BE2C (cell line): ENCODE measurements at places on chromosomes 13 and 19.
A peak's percentile ranks its signal among the peaks of the same experiment; 100 is the strongest.

DNA sequence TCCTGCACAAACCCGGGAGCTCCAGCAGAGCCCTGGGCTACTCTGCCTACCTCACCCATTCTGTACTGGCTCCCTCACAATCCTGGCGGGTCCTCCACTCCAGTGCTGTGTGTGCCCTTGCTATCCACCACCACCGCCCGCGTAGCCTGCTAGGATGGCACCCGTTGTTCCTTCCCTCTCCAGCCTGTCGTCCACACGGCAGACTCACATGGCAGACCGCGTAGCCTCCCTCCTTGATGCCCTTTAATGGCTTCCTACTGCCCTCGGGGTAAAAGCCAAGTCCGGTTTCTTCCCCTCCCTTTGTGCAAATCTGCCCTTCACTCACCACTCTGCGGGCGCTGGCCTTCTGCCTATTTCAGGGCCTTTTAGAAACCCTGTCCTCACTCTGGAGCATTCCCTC, 106.6 kb downstream of the RAB20 start:
- no peak for DNase-seq

DNA sequence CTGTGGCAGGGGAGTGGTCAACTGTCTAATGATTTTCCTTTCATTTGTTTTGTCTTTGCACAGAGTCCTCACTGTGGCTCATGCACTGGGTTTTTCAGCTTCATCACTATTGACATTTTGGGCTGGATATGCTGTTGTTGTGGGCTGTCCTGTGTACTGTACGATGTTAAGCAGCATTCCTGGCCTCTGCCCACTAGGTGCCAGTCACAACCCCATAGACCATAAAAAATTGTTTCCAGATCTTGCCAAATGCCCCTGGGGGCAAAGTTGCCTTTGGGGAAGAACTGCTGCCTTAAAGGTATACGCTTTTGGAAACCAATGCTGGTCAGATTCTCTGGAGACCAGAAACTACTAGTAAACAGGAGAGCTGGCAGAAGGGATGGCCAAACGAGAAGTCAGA, 310.4 kb downstream of the SPRY2 start:
- peak; percentile 65 for DNase-seq

DNA sequence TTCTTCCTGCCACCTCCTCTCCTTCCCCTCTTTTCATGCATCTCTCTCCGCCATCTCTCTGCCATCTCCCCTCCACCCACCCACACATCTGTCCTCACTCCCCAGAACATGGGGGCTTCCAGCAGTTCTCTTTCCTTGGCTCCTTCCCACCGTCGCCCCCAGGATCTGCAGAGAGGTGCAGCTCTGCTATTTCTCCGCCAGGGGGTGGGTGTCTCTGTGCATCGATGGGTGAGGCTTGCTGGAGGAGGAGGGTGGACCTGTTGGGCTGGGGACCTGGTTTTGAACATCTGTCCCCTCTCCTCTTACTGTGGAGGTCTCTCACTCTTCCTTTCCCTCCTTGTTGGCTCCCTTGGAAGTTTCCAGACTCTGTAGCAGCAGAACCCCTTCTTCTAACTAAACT, 51.7 kb downstream of the MYH14 start:
- no peak for DNase-seq

DNA sequence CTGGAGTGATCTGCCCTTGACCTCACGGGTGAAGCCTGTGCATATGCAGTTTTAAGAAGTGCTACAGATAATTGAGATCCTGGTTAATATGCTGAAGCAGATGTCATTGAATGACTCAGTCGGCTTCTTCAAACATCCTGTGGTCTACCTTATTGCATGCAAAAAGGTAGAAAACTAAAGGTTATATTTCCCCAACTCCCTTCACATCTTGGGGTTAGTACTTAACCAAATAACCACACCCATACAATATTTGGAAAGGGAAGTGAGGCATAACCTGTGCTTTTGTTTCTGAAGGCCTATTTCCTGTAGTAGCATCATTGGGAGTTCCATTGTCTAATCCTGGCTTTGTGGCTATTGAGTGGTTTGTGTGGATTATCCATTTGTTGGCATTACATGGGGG, 58.3 kb downstream of the RAP2A start:
- no peak for DNase-seq

GRCh38 chr13:58406545-58406944, 775.0 kb downstream of the PCDH17 start:
- no peak for DNase-seq

- no peak for DNase-seq
These were observed 2.9 kb downstream of the CYP2S1 start for GRCh38 chr19:41195675-41196497.

- DNase-seq: no peak
These were observed 12.7 kb downstream of the SGTA start for GRCh38 chr19:2770055-2771013.

DNA sequence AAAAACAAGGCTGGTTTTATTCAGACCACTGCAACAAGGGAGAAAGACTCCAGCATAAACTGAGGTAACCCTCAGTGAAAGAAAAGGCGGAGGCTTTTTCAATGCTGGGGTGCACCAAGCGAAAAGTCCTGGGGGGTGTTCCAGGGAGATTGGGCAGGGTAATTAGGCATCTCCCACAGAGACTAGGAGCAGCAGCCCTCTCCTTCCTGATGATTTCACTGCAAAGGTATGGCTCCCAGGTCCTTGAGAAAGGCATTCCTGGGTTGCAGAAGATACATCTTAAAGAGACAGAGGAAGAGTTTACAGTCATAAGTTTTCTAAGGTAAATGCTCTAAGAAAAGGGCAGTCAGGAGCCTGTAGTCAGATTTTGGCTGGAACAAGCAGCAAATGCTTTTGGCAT, 412.0 kb downstream of the FOXO1 start:
- no peak for DNase-seq

- peak; percentile 84 for DNase-seq
These were observed 20.0 kb downstream of the XRCC1 start for GRCh38 chr19:43555185-43555770.

DNA sequence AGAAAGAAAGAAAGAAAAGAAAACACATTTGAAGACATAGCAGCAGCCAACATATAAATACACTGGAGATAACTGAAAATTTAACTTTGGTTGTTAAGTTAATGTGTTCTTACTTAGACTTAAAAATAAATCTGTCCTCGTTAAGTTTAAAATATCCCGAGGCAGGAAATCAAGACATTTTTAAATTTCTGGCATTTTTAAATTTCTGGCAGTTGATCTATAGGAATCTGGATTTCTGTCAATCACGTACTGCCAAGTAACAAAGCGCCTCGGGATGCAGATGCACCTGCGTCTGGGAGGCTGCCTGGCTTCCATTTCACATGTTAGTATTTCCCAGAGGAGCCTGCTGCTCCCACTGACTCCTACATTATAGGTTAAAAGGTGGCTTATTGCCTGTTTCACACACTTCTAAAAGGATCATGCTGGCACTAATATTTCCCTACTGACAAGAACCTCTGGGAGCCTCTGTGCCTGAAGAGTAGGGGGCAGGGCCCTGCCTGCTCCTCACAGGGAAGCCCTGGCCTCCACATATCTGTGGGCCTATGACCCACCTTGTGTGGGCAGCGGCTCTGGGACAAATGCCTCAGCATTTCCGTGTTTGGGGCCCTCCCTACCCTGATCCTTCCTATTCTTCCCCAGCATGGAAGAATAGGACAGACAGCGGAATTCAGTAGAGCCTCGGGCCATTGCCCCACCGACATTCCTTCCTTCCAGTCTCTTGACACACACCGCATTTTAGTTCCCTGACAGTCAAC, 62.8 kb upstream of the ATP12A start:
- DNase-seq: no peak

DNA sequence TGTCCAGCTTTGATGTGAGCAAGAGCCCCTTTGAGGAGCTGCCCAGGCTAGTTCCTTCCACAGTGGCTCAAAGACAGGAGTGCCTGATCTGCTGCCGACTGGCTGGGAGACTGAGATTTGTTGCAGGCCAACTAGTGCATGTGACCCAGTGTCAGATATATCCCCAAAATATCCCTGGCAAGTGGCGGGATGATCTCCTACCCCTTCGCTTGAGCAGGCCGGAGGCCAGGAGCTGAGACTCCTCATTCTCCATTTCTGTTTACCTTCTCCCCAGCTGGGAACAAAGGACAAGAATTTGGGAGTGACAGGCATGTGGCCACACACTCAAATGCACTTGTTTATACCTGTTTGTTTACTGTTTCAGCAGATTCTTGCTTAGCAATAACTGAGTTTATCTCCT, 37.1 kb upstream of the XPO4 start:
- no peak for DNase-seq

DNA sequence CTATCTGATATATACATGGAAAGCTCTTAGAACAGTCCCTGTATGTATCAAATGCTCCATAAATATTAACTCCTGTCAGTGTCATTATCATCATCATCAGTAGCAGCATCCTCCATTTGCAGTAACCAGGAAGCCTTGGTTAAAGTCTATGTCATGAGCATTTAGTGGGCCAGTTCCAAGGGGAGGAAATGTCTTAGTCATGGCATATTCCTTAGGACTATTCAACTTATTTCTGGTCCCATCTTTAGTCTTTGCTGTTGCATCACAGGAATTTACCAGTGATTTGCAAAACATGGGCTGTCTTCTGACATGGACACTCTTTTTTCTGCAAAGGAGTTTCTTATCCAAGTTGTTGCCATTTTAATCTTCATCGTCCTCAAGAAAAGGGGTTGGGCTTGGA, 98.4 kb downstream of the WDFY2 start:
- DNase-seq: no peak

DNA sequence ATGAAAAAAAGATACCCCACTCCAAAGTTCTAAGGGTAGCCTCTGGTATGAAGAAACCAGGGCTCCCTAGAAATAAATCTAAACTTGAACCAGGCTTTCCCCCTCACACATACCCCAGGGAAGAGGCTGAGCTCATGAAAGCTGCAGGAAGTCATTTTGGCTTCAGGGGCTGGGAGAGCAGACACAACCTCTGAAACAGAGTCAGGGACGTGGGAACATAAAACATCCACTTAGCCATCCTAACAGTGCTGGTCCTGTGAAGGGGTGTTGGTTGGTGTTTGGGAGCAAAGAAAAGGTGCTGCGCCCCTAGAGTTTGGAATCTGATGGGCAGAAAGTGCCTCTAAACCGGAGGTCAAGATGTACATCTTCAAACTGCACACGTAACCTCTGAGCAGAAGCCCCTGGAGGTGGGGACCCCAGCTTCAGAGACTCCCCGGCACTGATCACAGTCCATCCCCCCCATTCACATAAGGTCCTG, 15.8 kb downstream of the RAB3D start:
- DNase-seq: no peak

DNA sequence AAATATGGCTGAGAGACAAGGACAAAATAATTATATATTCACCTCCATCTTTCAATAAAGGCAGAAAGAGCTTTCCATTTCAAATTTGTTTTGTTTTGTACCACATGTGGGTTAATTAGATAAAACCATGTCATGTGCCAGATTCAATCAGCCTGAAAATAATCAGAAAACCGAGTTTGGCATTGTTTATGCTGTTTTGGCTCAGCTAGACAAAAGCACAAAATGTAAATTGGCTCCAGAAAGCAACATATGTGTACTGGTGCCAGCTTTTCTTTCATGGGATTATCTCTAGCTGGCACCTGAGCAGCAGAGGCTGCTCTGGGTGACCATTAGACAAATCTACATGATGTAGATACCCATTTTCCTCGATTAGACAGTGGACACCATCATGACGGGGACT, 9.2 kb upstream of the DNAJC15 start:
- DNase-seq: no peak

DNA sequence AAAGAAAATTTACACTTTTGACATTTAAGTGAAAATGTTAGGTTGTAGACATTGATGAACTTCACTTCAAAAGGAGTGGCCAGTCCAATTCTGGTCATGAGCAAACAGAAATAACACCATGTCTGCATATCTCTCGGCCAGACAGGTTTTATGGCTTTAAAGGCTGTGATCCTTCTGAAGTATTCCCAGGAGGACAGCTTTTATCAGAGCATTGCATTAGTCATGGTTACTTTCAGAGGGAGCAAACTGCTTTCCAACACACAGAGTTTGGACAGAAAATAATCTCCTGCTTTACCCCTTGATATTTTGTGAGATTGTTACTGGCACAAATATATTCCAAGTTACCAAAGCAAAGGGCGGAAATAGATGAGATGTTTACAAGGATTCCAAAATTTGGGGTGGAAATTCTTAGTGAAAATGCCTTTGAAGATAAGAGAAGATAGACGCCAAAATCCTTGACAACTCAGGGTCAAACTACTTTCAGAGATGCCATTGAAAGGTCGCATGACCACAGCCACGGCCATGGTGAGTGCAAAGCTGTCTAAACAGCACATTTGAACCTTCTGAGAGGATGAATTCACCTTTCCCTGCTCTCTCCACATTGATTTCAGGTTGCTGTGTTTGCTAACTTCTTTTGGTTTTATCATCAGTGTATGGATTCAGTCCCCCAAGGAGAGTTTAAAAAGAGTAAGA, 584.5 kb upstream of the SGCG start:
- no peak for DNase-seq

DNA sequence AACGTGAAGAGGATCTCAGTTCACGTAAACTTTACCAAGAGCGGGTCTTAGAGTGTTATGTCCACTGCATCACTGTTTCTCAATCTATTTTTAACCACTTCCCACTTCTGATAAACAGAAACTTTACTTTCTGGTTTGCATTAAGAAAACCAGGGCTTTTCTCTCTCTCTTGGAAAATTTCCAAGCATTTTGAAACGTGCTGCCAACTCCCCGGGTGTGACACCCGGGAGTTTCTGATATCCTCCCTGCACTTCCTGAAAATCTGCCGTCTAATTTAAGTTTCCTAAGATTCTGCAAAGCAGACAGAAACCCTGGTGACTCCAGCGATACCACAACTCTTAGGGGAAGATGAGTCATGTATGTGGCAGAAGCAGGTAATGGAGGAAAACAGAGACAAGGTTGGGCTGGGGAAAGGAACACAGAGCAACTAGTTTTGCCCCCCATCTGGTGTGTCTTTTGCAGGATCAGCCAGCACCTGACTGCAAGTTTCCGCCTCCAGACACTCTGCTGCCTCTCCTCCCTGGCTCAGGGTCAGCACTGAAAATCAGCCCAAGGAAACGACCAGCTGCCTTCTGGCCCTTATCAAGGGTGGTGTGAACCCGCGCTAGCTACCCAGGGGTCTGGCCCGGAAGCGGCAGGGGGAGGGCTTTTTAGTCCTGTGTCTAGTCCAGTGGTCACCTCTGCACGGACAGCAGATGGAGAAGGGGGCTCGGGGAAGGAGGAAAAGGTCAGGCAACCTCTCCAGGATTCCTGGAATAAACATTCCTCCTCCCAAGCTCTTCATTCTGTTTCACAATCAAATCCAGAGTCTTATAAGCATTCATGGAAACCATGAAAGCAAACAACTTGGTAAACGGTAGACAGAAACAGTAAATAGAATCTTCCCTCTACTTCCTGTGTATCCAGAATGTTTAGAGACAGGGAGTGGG, 11.3 kb upstream of the FFAR2 start:
- peak; percentile 62 for DNase-seq

DNA sequence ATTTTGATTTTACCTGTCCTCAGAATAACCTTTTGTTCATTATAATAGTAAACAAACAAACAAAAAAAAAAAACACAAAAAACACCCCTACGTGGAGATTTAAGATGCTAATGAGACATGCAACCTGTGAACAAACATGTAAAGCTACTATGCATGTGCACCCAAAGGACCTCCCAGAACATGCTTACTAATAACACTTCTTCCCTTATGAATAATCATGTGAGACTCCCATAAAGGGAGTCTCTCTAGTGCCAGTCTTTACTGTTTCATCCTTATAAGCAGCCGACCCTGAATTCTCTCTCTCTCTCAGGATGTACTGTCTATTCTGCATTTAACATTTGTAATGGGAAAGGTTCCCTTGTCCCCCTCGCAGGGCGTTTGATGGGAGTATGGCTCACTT, 1051.1 kb downstream of the PCDH17 start:
- no peak for DNase-seq

- no peak for DNase-seq
These were observed 10.6 kb downstream of the CYP4F11 start for GRCh38 chr19:15923702-15924101.

GRCh38 chr19:50759886-50760285, 10.4 kb upstream of the GPR32 start:
- DNase-seq: peak; percentile 23
